Right forelimb (tissue), 1 donor: ENCODE measurements at places on chromosomes 11 and 22.

DNA sequence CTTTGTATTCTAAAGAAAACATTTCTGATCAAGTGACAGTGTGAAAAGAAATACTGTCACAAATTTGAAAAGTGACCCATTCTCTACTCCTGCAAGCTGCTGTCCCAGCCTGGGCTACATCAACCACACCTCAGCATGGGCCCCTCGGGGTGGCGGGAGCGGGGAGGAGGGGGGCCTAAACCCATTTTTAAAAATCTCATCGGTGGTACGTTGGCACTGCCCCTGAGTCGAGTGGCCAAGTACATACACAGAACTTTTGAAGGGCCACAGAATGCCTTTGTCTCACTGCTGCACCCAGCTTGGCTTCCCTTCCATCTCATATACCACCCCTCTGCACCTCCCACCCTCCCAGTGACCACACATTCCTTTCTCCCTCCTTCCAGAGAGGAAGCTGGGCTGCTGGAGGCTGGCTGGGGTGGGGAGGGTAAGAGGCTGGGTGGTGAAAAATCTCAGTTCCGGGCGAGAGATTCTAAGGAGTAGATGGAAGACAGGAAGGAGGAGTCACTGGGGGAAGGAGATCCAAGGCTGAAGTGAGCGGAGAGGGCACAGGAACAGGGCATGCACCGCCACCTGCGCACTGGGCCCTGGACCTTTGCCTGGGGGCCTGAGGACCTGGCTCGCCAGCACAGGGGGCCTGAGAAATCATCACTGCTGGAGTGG is 21.1 kb downstream of the FXYD6 start:
- DNase-seq, result peak; percentile 44

GRCh38 chr22:29032014-29032475 is 29.6 kb downstream of the C22orf31 start:
- no peak for DNase-seq

GRCh38 chr11:119422809-119423508 is at the start of gene THY1:
Gene THY1, minus strand, starts transcription at chr11:119423172. Its CDS starts 2,267 bp downstream, at chr11:119420905.
- DNase-seq, result peak; percentile 85

DNA sequence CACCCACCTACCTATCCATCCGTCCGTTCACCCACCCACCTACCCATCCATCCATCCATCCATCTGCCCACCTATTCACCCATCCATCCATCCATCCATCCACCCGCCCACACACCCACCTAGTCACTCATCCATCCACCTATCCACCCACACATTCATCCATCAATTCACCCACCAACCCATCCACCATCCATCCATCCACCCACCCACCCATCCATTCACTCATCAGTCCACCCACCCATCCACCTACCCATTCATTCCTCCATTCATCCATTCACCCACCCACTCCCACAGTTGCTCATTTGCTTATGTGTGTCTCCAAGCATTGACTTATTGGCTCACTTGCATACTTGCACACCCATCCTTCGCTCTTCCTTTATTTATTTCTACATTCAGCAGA is 50.1 kb downstream of the MYO7A start:
- DNase-seq, result no peak

DNA sequence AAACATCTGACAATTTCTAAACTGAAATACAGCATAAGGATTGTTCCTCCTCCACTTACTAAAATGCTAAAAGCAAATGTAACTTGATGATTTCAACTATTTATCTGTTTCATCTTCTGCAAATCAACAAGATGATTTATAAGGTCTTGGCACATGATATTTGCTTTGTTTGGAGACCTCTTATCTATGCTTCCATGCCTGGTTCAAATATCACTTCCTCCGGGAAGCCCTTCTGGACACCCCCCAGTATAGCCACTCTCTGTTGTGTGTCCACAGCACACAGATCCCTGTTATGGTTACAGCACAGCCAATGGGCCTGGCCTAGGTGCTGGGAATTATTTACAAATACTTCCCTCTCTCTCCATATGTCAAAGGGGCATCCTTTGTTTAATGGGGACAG is 114.8 kb downstream of the C11orf58 start:
- DNase-seq, result no peak

DNA sequence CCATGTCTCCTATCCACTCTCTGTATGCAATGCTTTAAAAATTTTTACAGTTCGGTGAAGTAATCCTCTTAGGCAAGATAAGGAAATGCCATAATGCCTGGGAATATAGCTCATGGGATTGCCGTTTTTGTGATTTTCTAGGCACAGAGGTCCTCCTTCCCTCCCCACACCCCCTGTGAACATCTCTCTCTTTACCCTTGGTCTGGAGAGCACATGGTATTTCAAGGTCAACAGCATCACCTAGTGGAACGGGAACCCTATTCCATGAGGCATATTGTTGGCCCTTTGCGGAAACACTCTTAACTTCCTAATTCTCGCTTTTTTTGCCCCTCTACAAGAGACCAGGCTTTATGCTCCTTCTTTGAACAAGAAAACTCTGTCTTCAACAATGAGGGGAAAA is 8.8 kb downstream of the NXPE4 start:
- no peak for DNase-seq

- DNase-seq, result no peak
Measured at GRCh38 chr11:2893935-2894334, 8.4 kb upstream of the CDKN1C start.

GRCh38 chr11:93348930-93349329 is 18.4 kb downstream of the DEUP1 start:
- no peak for DNase-seq

DNA sequence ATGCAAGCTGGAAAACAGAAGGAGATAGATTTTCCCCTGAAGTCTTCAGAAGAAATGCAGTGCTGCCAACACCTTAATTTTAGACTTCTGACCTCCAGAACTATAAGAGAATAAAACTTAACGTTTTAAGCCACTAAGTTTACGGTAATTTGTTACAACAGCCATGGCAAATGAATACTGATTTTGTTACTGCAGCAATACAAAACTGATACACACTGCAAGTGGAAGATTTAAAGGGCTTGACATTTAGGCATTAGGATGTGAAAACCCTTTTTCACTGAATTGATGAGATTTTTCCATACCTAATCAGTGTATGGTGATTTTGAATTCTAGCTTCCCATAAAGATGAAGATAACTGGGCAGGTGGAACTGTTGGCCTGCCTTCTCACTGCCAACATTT is 22.1 kb upstream of the LMO2 start:
- no peak for DNase-seq

- no peak for DNase-seq
Measured at GRCh38 chr11:27020751-27021150, 19.9 kb upstream of the BBOX1 start.
